ENCODE measurements at places on chromosomes 5 and 9.

- DNase-seq: no peak
Observed at GRCh38 chr5:101306391-101307137, 403.5 kb upstream of the ST8SIA4 start.

- no peak for DNase-seq
Observed at GRCh38 chr5:14681236-14681752, 16.8 kb downstream of the OTULIN start.

- no peak for DNase-seq
Observed at GRCh38 chr5:120919017-120919416, 454.9 kb downstream of the PRR16 start.

GRCh38 chr5:38823503-38823902, 22.3 kb upstream of the OSMR start:
- DNase-seq: no peak

DNA sequence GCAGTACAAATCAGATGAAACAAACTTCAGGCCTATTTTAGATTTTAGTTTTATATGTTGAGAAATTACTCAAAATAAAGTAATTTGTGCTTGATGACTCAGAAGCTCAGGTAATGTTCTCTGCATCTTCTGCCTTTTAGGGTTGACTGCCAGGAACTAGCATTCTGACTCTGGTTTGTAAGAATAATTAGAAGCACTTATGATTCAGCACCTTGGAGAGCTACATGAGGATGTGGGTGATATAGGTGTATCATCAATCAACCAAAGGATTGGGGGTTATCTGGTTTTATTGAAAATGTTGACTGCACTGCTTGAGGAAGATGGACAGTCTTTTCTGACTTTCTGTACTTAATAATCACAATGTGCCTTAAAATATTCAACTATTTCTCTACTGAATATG, 118.7 kb upstream of the SGCD start:
- no peak for DNase-seq

DNA sequence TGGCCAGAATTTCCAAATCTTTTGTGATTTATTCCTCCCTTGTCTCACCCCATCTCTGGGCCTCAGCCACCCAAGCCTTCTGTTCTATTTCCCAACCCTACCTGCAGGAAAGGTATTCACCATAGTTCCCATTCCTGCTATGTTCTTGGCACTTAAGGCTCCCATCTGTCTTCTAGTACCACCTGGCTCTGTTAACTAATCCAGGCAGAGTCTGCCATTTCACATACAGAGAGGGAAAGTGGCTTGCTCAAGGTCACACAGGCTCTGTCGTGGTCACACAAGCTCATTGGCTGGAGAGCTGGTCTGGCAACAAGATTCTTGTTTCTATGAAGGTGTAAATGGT, 35.2 kb downstream of the COL27A1 start:
- DNase-seq: no peak

DNA sequence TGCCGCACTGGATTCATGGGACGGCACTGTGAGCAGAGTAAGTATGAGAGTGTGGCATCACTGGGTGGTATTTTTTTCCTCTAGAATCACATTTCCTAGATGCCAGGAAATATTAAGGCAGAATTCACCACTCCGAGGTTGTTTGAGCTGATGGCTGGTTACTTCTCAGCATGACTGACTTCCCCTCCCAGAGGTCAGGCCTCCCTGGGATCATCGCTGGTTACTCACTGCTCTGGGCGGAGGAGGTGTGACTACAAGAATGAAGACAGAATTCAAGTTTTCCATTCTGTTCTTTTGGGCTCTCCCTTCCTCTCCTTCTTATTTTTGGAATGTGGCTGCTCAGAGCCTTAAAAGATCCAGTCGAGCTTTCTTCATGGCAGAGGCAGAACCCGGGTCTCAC, 76.6 kb upstream of the PRRC1 start:
- DNase-seq: no peak

DNA sequence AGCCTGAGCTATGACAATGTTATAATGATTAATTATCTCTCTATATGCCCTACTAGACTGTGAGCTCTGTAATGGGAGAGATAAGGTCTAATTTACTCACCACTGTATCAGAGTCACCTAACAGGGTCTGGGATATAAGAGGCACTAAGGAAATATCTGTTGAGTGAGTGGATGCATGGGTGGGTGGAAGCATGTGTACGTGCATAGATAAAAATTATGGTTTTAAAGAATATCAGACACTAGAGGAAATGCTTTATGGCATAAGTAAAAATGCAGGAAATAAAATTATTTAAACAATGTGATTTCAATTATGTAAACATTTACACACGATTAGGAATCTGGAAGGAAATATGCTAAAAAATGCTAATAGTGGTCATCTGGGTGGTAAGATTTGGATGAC, 137.8 kb downstream of the SPOCK1 start:
- no peak for DNase-seq

- no peak for DNase-seq
Observed at GRCh38 chr5:116813906-116814305, 239.3 kb upstream of the SEMA6A start.

DNA sequence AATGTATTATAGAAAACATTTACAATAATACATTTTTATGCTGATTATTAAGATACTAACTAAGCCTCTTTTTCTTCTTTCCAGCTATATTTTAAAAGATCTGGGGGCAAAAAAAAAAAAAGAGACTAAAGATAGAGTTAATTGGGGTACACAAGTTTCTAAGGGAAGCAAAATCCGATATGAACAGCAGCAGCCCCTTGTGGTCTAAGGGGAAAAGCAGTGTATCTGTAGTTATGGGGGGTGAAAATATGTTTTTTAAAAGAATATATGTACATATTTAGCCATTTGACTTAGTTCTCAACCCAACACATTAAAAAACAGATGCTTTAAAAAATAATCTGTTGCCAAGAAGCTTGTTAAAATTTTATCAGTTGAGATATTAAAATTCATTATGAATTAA, 134.3 kb upstream of the POU5F2 start:
- DNase-seq: no peak

DNA sequence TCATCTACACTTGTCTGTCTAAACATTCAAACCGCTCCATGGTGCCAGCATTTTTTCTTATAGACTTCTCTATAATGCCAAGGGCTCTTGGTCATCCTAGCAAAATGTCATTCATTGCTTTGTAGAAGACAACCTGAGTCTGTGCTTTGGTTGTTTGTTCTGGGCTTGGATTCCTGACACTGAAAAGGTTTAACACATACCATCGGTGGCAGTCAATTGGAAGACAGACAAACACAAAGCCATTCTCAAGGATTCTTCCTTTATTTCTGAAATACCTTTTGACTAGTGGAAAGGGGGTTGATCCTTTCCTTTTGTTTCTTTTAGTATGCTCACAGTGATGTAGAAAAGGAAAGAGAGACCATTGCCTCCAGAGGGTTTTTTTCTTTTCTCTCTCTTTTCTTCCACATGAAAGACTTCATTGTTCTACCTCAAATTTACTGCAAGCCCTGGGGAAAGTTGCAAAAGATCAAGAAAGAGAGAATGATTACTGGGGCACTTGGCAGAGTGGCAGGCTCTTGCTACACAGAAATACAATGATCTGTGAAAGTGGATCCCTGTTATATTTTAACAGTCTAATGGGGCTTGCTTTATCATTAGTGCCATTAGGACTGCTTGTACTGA, 66.4 kb upstream of the TMC1 start:
- no peak for DNase-seq

DNA sequence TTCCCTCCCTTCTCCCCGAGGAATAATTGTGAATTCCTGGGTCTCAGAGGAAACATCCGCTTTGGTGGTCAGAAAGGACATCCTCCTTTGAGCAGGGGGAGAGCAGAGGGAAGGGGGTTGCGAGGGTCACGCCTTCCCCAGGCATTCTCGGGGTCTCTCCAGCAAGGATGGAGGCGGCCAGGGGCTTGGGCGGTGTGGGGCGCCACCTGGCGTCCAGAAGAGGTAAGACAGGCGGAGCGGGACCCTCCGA, 129.1 kb downstream of the KCNIP1 start:
- no peak for DNase-seq

DNA sequence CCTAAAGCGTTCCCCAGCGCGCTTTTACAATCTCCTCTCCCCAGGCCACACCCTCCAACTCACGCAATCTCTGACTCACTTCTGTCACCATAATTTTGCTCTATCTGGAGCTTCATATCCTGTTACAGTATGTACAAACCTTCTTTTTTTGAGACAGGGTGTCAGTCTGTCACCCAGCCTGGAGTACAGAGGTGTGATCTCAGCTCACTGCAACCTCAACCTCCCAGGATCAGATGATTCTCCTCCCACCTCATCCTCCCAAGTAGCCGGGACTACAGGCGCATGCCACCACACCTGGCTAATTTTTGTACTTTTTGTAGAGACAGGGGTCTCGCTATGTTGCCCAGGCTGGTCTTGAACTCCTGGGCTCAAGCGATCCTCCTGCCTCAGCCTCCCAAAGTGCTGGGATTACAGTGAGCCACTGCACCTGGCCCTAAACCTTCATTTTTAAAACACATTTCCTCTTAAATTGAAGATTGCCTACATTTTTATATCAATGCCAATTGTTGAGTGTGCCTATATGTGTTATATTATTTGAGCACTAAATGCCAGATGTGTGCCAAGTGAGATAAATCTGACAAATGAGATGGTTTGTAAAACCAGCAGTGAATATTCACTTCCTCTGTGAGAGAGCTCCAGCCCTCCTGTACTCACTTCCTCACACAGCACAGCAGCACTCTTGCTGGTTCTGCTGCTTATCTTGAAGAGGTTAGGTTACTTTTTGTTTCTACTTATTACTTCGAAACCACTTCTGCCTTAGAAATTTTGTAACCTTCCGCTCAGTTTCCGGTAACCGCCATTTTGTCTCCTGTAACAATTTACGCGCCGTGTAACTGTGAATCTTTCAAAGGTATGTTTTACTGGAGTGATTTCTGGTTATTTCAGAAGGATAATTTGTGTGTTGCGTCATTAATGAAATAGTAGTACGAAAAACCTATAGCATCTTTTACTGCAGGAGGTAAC, 57.9 kb downstream of the DOCK8 start:
- no peak for DNase-seq

All from esophagus squamous epithelium (tissue), 5 donors.